Activated CD8-positive, alpha-beta T cell treated with anti-CD3 and anti-CD28 coated beads for 36 hours (primary cell): ENCODE measurements at places on chromosomes 1 and 21. TPM values are rescaled to one million over a fixed set of nuclear protein-coding genes. Genes with fewer than 3 reads are reported as not detected.

PTPRC gene
- 499 TPM for total RNA-seq

S100A5 gene
- 1.2 TPM for total RNA-seq

FMOD gene
- total RNA-seq, result 2.4 TPM

HSD3B2 gene
- not detected for total RNA-seq

ILDR2 gene
- total RNA-seq, result 14.3 TPM

FHAD1 gene
- total RNA-seq, result 0.16 TPM

GPR25 gene
- 0.34 TPM for total RNA-seq

SCYL3 gene
- total RNA-seq, result 8.4 TPM

- no peaks in the 10 kb centered on the region for H3K27me3 ChIP-seq
- no peaks in the 10 kb centered on the region for H3K4me1 ChIP-seq
- DNase-seq, result no peak
Observed at GRCh38 chr1:174051956-174052355, 29.8 kb upstream of the RC3H1 start.

GRCh38 chr21:33189237-33189636 is 40.5 kb upstream of the IFNAR2 start:
- peaks cover 19% of the 10 kb centered on the region for H3K4me1 ChIP-seq
- DNase-seq, result no peak
- H3K4me3 ChIP-seq, result no peak overlapping the region
- H3K27me3 ChIP-seq, result no peaks in the 10 kb centered on the region

GRCh38 chr21:42009018-42009830 is 936 bp downstream of the ZBTB21 start:
- H3K36me3 ChIP-seq, result peaks cover 27% of the 10 kb centered on the region
- peak overlapping the region; percentile 93 for H3K4me3 ChIP-seq
- H3K4me1 ChIP-seq, result peaks cover 36% of the 10 kb centered on the region
- peak; percentile 66 for DNase-seq
- H3K27me3 ChIP-seq, result no peaks in the 10 kb centered on the region

DNA sequence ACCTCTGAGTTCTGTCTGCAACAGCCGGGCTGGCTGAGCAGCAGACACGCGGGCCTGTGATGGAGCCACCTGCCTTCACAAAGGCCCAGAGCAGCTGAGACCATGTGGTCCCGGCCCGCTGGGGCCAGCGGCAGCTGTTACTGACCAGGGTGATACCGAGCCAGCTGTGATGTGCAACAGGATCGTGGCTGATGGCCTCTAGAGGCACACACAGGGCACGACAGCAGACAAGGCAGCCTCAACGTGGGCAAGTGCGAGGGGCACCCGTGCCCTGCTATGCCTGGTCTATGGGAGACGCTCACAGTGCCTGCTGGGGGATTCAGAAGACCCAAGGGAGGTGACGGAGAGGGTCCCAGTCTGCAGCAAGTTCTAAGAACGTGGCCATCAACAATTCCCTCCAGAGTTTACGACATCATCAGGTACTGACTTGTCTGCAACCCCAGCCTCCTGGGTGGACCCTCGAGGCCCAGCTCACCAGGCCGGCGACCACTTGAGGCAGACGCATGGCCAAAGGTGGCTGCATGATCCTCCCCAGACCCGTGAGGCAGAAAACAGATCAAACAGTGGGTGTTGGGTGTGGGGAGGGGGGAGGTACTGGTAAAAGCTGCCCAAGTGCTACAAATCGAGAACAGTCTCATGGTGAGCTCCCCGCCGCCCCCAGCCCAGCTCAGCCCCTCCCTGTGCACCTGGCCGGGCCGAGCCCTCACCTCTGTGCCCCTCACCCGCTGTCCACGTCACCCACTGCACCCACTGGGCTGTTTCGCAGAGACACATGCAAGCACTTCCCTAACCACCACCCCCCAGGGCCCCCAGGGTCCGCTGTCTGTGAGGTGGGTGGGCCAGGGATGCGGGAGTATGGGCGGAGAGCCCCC is 6.0 kb downstream of the POFUT2 start:
- H3K4me1 ChIP-seq, result peaks cover 3% of the 10 kb centered on the region
- no peak overlapping the region for H3K4me3 ChIP-seq
- no peak overlapping the region for H3K27ac ChIP-seq
- H3K36me3 ChIP-seq, result peaks cover 12% of the 10 kb centered on the region
- no peak for DNase-seq

GRCh38 chr1:15174615-15174983 is 21.1 kb downstream of the TMEM51 start:
- no peak overlapping the region for H3K27ac ChIP-seq
- H3K36me3 ChIP-seq, result peaks cover 2% of the 10 kb centered on the region
- peaks cover 31% of the 10 kb centered on the region for H3K27me3 ChIP-seq
- no peak overlapping the region for H3K4me3 ChIP-seq
- no peak for DNase-seq

- H3K27me3 ChIP-seq, result no peaks in the 10 kb centered on the region
- no peak overlapping the region for H3K27ac ChIP-seq
- peaks cover 29% of the 10 kb centered on the region for H3K36me3 ChIP-seq
- no peak for DNase-seq
Observed at GRCh38 chr1:246435421-246436041, 71.5 kb downstream of the SMYD3 start.

DNA sequence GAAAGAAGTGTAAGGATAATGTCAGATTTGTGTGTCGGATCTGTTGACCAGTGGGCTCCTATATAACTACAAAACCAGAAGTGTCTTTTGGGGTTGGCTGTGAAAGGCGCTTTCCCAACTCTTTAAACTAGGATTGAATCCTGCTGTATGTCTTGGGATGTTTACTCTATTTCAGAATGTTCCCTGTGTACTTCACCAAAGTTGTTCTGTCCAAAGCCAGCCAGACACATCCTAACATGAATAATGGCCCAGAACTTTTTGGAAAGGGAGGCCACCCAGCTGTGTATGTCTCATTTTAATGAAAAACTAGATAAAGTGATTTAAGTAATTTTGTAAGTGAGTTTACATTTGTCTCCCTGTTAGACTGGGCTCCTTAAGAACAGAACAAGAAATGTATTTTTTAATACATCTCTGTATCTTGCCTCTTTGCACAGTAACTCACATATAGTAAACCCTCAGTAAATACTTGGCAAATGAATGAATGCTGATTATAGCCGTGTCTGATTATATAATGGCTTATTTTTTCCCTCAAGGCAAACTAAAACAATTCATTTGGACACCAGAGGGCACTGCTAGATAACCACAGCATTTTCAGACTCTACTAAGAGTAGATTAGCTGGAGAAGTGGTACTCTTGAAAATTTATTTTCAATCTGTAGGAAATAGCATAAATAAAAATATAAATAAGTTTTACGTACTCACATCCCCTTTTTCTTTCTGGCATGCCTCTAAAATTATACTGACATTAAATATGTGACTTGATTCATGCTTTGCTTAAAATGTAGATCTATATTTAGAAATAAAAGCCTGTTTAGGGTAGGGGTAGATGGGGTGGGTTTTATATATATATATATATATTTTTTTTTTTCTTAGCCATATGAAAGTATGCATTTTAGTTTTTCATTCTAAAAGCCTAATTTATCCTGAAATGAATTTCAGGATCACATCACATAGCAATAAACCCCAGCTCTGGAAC is 23.8 kb downstream of the TSEN15 start:
- H3K4me1 ChIP-seq, result peaks cover 23% of the 10 kb centered on the region
- H3K36me3 ChIP-seq, result peaks cover 22% of the 10 kb centered on the region
- H3K4me3 ChIP-seq, result no peak overlapping the region
- H3K27ac ChIP-seq, result no peak overlapping the region

- no peak overlapping the region for H3K27ac ChIP-seq
- DNase-seq, result no peak
- no peaks in the 10 kb centered on the region for H3K36me3 ChIP-seq
- H3K4me3 ChIP-seq, result no peak overlapping the region
Observed at GRCh38 chr1:115166531-115167091, 77.3 kb upstream of the TSPAN2 start.

DNA sequence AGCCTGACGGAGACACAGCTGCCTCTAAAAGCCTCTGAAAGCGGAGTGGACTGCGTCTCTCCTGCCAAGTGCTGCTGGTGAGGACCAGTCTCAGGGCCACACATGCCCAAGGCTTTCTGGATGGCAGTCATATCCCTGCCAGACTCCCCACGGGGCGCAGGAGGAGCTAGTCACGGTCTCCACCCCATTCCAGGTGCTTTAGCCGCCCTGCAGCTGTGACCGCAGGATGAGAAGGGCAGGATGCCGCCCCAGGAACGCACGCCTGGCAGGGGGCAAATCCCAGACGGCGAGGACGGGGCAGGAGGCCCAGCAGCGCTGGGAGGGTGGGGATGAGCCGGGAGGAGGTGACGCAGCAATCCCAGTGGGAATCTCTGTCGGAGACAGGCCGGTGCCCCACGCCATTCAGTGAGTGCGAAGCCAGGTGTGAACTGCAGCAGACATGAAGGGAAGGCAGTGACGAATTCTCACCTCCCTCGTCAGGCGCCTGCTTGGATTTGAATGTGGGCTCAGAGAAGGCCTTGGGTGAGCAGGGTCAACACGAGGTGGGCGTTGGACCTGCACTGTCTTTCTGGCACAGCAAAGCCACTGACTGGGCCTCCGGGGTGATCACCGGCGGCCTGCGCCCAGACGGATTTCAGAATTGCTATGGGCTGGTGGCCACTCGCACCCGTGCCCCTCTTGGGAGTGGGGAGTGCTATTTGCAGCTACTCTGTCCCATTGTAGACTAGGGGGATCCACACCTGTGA is 38.5 kb upstream of the SLC19A1 start:
- no peak overlapping the region for H3K4me3 ChIP-seq
- no peaks in the 10 kb centered on the region for H3K27me3 ChIP-seq

DNA sequence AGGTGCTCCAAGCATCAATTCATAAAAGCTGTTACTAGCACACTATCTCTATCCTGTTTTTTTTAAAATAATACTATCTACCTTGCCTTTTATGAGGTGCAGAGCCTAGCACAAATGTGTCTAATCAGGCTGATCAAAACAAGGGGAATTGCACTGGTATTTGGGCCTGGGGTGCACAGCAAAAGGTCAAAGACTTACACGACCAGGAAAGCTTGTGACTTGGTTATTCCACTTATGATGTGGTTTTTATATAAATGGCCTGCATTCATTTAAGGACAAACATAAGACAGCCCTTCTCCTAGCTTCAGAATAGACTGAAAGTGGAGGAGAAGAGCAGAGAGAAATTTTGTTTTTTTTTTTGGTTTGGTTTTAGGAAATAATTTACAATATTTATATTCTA is 98.4 kb upstream of the SGIP1 start:
- H3K27me3 ChIP-seq, result no peaks in the 10 kb centered on the region
- H3K27ac ChIP-seq, result no peak overlapping the region
- H3K4me3 ChIP-seq, result no peak overlapping the region
- peaks cover 41% of the 10 kb centered on the region for H3K4me1 ChIP-seq

DNA sequence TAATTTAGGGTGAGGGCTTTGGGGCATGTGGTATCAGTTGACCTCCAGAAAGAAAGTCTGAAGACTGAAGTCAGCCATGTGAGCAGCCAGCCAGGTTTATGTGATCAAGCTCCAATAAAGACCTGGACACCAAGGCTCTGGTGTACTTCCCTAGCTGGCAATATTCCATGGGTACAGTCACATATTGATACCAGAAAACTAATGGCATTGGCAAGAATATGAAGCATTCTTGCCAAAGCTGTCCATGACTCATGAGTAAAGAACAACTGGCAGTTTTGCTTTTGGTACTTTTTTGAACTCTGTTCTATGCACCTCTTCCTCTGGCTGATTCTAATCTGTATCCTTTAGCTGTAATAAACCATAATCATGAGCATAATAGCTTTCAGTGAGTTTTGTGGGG is 415.3 kb upstream of the CAMK1G start:
- H3K4me1 ChIP-seq, result no peaks in the 10 kb centered on the region
- no peak for DNase-seq
- peaks cover 2% of the 10 kb centered on the region for H3K27me3 ChIP-seq
- no peak overlapping the region for H3K4me3 ChIP-seq
- H3K27ac ChIP-seq, result no peak overlapping the region

GRCh38 chr21:39632796-39633442 is 20.2 kb downstream of the B3GALT5 start:
- H3K4me1 ChIP-seq, result no peaks in the 10 kb centered on the region
- no peak overlapping the region for H3K27ac ChIP-seq
- no peak for DNase-seq

GRCh38 chr1:154622503-154623039 is 14.6 kb upstream of the ADAR start:
- peaks cover 59% of the 10 kb centered on the region for H3K4me1 ChIP-seq
- DNase-seq, result no peak
- H3K4me3 ChIP-seq, result no peak overlapping the region
- H3K36me3 ChIP-seq, result peaks cover 41% of the 10 kb centered on the region

DNA sequence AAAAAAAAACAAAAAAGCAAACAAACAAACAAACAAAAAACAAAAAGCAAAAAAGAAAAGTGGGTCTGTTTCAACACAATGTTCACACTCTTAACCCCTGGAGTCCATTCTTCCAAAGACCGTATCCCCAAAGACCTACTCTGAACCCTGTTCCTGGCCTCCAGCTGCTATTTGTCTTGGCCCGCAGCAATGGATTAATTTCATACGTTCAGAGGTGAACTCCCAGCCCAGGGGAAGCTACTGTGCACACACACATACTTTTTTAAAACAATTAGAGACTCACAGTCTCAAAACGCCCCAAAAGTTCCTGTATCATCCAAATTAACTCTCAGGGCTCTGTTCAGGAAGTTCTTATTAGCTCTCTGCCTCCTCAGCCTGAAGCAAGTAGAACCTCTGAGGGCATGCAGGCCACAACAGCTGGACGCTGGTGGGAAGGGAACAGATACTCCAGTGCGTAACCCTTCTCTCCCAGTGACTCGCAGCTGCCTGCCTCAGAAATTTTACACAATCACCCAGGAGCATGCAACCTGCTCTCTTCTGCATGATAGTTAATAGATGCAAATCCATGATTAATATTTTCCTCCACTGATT is 395.4 kb downstream of the RRAGC start:
- peaks cover 21% of the 10 kb centered on the region for H3K27me3 ChIP-seq
- H3K27ac ChIP-seq, result no peak overlapping the region
- no peak overlapping the region for H3K4me3 ChIP-seq
- DNase-seq, result no peak
- no peaks in the 10 kb centered on the region for H3K36me3 ChIP-seq

- H3K27me3 ChIP-seq, result no peaks in the 10 kb centered on the region
- no peak for DNase-seq
- H3K36me3 ChIP-seq, result no peaks in the 10 kb centered on the region
- peak overlapping the region; percentile 32 for H3K27ac ChIP-seq
- no peak overlapping the region for H3K4me3 ChIP-seq
Observed at GRCh38 chr1:193700710-193701355, 514.4 kb upstream of the B3GALT2 start.

DNA sequence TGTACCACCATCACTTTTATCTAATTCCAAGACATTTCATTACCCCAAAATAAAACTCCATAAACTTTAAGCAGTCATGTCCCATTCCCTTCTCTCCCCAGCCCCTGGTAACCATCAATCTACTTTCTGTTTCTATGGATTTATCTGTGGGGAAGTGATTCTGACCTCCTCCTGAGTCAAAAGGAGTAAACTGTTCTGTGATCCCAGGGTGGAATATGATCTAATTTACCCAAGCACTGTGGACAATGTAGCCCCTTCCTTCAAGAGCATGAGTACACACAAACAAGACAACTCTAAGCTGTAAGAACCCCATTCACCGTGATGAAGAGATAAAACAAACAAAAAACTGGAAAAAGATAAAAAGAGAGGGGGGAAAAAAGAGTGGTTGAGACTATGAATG is 77.9 kb downstream of the PLPP3 start:
- no peaks in the 10 kb centered on the region for H3K36me3 ChIP-seq
- no peak overlapping the region for H3K27ac ChIP-seq
- peaks cover 4% of the 10 kb centered on the region for H3K27me3 ChIP-seq

- H3K4me1 ChIP-seq, result peaks cover 7% of the 10 kb centered on the region
- H3K27ac ChIP-seq, result no peak overlapping the region
Observed at GRCh38 chr1:212971312-212971711, 21.0 kb downstream of the VASH2 start.
